ENCODE measurements at places on chromosomes 3 and 15.

- no peak for DNase-seq
Measured at GRCh38 chr3:61080737-61081445, 170.4 kb downstream of the FHIT start.

GRCh38 chr3:44248152-44248551 is 6.5 kb downstream of the TOPAZ1 start:
- DNase-seq: no peak

DNA sequence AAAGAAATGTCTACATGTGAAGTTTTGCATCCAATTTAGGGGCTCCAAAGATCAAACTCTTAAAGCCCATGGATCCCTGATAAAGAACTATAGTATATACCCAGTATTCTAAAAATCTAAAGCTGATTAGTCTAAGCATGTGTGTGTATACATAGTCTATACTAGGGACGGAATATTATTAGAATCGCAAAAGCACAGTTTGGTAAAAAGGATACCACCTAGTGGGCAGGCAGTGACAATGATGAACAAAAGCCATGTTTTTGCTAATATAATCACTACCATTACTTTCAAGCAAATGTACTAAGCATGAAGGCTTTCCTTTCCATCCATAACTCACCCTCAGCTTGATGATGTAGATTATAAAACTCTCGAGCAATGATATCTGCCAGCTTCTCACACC is 16.5 kb downstream of the POLQ start:
- no peak for DNase-seq

GRCh38 chr3:41742121-41742520 is 219.8 kb downstream of the ULK4 start:
- DNase-seq: no peak

DNA sequence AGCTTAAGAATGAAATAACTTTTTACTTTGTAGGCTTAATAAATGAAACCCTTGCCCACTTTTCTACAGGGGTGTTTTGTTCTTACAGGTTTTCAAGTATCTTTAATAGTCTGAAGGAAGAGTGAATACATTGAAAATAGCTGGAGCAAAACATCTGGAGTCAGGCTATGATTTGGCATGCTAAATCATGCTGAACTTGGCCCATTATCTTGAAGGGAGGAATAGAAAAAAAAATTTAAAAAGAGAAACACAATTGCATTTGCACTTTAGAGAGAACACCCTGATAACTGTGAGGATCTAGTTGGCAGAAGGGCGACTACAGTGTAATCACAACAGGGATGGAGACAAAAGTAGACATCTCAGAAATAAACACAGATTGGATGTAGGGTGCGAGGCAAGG is 1.8 kb upstream of the IQGAP1 start:
- no peak for DNase-seq

GRCh38 chr3:61646851-61647525 is 85.6 kb downstream of the PTPRG start:
- no peak for DNase-seq

DNA sequence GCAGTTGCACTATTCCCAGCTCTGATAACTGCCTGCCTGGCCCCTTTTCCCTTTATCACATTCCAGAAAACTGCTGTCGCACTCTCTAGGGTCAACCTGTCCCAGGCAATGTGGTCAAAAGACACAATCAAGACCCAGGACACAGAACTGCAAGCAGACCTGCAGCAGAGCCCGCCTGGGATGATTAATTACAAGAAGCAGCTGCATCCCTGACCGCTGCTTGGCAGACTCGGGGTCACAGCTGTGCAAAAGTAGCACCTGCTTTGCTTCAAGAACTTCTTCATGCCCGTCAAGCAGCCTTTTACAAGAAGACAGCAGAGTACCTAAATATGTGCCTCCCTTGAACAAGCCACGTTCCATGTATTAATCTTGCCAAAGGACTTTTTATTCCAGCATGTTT is 120.0 kb upstream of the ST8SIA2 start:
- DNase-seq: no peak

DNA sequence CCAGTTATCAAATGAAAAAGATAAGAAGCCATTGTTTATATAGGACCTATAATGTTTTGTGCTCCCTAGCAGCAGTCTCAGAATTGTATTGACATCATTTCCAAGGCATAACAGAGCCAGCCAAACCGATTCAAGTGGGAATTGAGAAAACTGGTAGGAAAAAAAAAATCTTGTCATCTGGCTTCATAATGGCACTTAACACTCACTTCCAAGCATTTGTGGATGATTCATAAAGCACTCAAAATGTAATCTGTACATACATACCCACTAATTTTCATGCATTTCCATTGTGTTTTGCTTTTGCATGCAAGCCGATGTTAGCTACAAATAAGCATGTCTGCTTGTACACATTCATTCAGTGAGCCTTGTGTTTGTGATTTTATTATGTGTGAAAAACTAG is 18.6 kb upstream of the TRPC1 start:
- no peak for DNase-seq

- DNase-seq: peak; percentile 49
Measured at GRCh38 chr15:69610858-69611257, 158.2 kb downstream of the RPLP1 start.

GRCh38 chr3:170247875-170248274 is 25.7 kb downstream of the PRKCI start:
- no peak for DNase-seq

GRCh38 chr15:52523192-52523591 is 5.5 kb downstream of the MYO5A start:
- no peak for DNase-seq

- DNase-seq: no peak
Measured at GRCh38 chr3:23113455-23114171, 89.5 kb upstream of the UBE2E2 start.

GRCh38 chr15:56047354-56047753 is 53.9 kb upstream of the NEDD4 start:
- DNase-seq: no peak

DNA sequence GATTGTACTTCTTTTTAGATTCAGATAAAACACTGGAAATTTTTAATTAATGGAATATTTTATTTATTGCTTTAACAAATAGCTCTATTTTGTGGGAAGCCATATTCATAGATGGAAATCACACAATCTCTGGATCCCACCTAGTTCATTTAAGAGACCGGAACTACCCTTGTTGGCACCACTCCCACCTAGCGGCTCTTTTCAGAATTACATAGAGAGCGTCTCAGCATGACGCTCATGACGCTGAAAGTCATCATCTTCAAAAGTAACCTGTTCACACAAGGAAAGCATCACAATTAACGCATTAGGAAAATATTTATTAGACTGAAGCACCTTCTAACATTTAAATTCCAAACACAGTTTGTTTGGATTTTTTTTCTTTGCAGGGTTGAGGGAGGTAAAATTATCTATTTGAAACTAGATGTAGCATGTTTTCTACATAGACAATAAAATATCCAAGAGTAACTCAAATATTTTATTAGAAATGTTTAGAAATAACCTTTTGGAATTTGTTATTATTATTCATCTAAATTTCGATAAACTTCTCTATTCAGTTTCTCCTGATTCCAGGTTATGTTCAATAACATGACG is 214.9 kb upstream of the ARRDC4 start:
- DNase-seq: no peak

GRCh38 chr3:101571028-101571895 is 2.7 kb upstream of the PCNP start:
- no peak for DNase-seq

- DNase-seq: no peak
Measured at GRCh38 chr3:129065016-129065719, 4.6 kb downstream of the GP9 start.

DNA sequence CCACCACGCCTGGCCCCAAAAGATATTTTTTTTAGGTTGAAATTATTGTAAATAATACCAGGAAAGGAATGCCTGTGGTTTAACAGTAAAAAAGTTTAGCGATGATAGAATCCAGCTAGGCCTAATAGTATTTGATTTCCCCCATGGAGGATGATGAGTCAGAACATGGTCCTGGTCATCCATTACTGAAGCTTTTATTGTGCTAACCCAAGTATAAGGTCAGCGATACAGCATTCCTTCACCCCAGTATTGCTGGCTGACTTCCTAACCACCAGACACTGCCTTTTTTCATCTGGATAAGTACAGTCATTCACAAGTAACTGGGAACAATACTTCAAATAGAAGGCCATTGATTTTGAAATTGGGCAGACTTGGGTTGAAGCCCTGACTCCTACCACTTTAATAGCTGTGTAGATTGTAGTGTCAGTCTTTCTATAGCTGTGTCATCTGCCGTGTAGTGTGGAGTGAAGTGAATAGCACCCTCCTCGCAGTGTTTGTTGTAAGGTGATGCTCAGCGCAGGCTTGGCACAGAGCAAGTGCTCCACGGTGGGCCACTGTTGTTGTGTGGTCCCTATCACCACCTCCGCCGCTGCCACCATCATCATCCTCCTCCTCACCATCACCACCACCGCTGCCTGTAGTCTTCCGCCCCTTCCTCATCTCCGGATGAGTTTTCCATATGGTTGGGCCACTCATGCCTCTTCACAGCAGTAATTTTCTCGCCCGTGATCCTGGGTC is 436.0 kb upstream of the TPM1 start:
- DNase-seq: no peak

DNA sequence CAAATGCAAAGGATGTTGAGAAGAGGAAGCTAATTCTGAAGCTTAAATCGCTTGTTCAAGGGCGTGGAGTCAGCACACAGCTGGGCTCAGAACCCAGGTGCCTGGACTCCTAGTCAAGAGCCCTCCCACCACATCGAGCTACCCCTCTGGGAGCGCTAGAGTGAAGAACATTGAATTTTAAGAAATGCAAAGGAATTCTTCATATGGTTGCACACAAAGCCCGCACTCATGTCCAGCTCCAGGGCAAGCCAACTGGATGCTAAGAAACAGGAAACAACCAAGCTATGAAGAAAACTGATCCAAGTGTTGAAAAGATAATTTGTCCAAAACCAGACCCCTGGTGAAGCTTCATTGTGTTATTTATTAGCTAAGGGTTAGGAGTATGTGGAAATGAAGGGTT is 122.3 kb downstream of the ALDH1A2 start:
- no peak for DNase-seq

DNA sequence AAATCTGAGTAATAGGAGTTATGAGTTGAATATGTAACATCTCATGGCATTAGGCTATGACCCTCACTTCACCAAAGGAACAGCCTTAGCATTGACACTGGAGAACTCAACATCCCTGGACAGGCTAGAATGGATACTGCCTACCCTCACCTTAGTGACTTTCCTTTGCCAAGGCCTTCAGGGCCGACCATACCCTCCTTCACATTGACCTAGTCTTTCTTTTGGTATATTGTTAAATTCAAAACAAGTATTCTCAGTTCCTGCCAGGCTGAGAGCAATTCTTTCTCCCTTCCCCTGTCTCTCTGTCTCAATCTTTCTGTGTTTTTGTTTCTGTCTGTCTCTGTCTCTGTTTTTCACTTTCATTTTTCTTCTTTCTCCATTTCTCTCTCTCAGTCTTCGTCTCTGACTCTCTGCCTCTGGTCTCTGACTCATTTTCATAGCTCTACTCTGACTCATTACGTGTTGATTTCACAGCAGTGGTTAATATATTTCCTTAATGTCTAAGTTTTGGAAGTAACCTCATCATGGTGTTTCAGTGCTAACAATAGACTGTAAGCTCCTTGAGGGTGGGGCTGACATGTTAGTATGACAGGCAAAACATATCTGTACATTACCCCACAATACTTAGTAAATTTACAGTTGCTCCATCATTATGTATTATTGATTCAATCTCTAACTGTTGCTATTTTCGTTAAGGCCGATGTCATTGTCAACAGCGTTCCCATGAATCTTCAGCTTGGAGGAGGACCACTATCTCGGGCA is 32.5 kb downstream of the PARP15 start:
- no peak for DNase-seq

DNA sequence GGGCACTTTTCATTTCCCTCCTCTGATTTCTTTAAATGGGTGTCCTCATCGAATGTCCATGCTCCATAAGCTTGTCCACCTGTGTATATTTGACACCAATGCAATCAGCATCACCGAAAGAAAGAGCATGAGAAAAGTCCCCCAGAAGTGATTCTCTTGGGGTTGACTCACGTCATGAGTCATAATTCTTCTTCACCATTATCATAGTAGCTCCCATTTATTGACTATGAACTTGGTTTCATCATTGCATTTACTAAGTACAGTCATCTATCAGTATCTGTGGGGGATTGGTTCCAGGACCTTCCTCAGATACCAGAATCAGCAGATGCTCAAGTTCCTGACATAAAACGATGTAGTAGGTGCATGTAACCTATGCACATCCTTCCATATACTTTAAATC is 372.5 kb upstream of the CFAP20DC start:
- no peak for DNase-seq

GRCh38 chr3:77025471-77025870 is 14.4 kb upstream of the ROBO2 start:
- DNase-seq: no peak

- no peak for DNase-seq
Measured at GRCh38 chr3:47149339-47149933, 14.5 kb downstream of the SETD2 start.

GRCh38 chr3:53180305-53181023 is 19.5 kb downstream of the PRKCD start:
- no peak for DNase-seq

DNA sequence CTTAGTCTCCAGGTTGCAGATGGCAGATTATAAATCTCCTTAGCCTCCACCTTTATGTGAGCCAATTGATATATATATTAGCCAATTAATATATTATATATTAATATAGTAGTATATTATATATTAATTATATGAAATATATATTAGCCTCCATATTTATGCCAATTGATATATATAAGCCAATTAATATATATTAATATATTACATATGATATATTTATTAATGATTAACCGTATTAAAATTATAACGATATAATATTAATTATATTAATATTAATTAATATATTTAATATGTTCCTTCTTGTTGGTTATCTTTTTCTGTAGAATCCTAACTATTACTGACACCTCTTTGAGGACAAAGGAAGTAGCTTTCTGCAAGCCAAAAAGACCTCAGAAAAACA is 972.5 kb downstream of the GBE1 start:
- no peak for DNase-seq

DNA sequence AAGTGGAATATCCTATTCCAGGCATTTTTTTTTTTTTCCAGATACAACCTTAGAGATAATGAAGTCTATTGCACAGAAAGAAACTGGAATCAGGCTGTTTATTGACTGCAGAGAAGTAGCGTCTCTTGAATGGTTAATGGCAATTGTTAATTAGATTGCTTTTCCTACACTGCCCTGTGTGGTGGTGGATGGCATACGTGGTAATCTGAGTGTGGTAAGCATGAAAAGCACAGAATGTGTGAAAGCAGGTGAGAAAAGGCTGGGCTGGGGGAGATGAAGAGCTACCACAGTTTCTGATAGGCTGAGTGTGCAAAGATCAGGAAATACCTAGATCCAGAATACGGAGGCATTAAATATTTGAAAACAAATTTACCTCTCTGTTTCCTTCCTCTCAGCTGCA is 486.3 kb upstream of the TBL1XR1 start:
- no peak for DNase-seq

All from right atrium auricular region (tissue), 2 donors.